Stimulated activated CD8-positive, alpha-beta memory T cell treated with anti-CD3 and anti-CD28 coated beads, Interleukin-4, amount 100 ng/mL, for 48 hours (primary cell): ENCODE measurements at places on chromosomes 6 and 20.
A peak's percentile ranks its signal among the peaks of the same experiment; 100 is the strongest.

- DNase-seq, result no peak
These were observed 121.1 kb downstream of the PLEKHG1 start for GRCh38 chr6:150720774-150721233.

GRCh38 chr6:71137973-71138372 lies 150.6 kb upstream of the OGFRL1 start:
- no peak for DNase-seq

- DNase-seq, result no peak
These were observed 2.4 kb downstream of the DSP start for GRCh38 chr6:7543789-7544424.

DNA sequence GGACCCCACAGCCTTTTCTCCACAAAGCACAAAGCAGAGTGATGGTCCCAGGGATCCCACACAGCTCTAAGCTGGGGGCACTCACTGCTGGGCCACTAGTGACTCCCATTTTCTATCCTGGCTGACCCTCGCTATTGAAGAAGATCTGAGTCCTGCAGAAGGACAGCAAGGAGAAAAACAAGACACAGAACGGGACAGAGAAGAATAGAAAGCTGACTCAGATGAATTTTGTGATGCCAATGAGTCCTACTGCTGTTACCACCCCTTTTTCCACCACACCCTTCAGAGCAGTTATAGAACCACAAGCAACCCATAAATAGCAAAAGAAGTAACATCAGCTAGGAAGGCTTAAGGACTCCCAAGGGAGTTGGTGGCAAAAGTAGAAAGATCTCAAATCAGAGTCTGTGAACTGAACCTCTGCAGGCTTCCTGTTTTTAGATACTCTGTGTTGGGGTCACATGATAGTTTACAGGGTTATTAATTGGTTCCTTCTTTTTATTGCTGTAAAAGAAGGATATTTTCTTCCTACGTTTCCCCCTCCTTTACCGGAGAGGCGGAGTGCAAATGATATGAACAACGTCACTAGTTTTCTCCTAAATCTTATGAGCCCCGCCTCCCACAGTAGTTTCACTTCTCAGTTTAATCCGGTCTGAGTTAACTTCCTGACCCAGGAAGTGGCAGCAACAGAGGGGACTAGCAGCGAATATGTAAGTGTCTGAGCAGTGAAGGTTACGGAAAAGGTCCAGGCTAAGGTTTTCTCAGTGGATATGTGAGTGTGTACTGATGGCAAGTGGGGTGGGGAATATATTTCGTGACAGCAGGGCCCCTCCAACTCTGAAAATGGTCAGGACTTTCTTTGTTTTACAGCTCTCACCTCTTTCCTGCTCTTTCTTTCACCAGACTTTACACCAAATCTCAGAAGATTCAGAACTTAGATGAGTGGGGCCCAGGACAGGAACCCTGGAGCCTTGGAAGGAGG lies at the start of gene TRIM38:
Gene TRIM38 (plus strand): TSS at position 654 of the 979 bp plus-strand sequence. CDS start 3,721 bp downstream, outside the sequence.
- peak; percentile 75 for DNase-seq

DNA sequence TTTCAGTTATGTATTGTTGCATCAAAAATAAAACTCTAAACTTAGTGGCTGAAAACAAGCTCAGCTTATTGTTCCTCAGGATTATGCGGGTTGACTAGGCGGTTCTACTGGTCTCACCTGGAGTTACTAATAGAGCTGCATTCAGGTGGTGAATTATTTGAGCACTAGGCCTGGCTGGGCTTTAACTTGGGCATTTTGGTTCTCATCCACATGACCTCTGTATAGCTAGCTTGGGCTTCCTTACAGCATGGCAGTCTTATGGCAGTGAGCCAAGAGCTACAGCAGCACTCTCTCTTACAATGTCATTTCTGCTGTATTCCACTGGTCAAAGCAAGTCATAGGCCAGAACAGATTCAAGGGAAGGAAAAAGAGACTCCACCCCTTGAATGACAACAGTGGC lies 1.6 kb downstream of the PGBD1 start:
- no peak for DNase-seq

- no peak for DNase-seq
These were observed 77.5 kb upstream of the POPDC3 start for GRCh38 chr6:105257340-105257739.

DNA sequence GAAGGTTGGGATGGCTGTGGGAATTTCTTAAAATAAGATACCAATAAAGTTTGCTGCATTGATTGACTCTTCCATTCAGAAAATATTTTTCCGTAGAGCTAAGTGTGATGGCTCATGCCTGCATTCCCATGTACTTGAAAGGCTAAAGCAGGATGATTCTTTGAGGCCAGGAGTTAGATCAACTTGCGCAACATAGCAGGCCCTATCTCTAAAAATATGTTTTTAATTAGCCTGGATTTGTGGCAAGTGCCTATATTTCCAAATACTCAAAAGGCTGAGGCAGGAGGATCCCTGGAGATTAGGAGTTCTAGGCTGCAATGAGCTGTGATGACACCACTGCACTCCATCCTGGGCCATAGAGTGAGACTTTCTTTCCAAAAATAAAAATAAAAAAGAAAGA lies 431.2 kb upstream of the PTCHD4 start:
- no peak for DNase-seq

- DNase-seq, result no peak
These were observed 6.4 kb downstream of the FAM83D start for GRCh38 chr20:38932457-38933120.

GRCh38 chr6:169826697-169827096 lies 75.3 kb downstream of the ERMARD start:
- DNase-seq, result no peak

- DNase-seq, result no peak
These were observed 355.6 kb downstream of the TAF4 start for GRCh38 chr20:61710108-61710507.

GRCh38 chr6:101597693-101598092 lies 204.2 kb downstream of the GRIK2 start:
- no peak for DNase-seq

DNA sequence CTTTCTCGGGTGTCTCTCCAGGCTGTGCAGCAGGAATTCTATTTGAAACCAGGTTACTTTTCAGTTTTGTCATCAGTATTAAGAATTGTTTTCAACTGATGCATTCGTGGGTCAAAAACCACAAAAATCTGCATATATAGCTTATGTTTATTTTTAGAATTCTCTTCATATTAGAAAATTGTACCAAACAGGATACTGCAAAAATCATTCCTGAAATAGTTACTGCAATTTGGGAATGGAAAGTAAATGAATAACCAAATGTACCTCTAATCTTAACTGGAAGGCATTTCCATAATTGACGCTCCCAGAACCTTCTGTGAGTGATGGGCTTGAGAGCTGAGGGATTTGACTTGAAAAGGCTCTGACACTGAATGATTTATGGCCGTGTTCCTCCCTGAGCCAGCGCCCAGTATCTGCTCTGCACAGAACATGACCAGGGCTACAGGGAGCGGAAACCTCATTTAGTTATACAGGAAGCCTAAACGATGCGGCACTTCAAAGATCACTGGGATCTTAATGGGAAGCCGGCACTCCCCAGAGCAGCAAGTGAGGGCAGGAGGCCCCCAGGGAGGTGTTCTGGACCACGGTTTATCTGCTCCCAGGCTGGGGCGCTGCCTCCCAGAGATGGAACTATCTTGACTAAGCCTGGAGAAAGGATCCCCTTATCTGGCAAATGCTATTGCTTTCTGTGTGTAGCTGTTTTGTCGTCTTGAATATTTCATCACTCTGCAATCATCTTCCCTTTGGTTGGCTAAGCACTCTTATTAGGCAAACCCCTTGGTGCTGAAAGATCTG lies 446.0 kb downstream of the QKI start:
- no peak for DNase-seq

- DNase-seq, result no peak
These were observed 118.0 kb upstream of the POU3F2 start for GRCh38 chr6:98716341-98716740.

GRCh38 chr20:47292581-47292980 lies 63.9 kb downstream of the ZMYND8 start:
- DNase-seq, result no peak

DNA sequence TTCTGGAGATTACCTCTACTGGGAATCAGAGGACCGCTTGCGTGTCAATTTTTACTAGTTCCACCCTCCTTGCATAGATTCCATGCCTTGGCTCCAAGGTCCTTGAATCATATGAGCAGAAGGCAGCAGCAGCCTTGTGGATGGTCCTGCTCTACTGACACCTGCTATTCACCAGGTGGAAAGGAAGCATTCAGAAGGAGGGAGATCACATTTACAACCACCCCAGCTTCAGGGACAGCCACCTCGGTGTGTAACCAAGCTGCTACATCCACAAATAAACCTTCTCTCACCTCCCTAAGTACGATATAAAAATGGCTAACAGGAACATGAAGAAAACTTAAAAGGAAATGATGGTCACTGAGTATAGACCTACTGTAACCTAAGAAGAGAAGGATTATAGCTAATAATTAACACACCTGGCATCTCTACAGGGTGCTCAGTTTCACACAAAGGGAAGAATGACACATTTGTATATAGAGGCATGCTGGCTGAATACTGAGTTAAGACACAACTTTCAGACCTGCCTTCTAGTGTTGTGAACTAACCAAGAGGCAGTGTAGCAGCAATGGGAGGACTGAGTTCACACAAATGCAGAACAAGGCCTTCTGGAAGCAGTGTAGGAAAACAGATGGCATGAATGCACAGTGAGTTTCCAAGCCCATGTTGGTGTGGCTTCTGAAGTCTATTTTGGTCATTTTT lies 46.3 kb upstream of the SRPK1 start:
- no peak for DNase-seq

DNA sequence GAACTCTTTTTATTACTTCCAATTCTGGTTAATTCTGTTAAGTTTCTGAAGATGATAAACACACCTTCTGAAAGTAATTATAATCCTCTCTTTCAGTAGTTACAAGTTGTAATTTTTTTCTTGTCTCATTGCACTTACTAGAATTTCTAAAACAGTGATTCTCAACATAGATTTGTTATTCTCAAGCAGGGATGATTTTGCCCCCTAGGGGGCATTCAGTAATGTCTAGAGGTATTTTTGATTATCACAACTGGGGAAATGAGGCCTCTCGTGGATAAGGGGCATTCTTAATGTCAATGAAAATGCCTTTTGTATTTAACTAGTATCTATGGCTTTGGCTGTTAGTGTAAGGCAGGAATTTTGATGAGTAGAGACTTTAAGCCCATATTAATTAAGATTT lies 39.4 kb upstream of the MAFB start:
- no peak for DNase-seq

DNA sequence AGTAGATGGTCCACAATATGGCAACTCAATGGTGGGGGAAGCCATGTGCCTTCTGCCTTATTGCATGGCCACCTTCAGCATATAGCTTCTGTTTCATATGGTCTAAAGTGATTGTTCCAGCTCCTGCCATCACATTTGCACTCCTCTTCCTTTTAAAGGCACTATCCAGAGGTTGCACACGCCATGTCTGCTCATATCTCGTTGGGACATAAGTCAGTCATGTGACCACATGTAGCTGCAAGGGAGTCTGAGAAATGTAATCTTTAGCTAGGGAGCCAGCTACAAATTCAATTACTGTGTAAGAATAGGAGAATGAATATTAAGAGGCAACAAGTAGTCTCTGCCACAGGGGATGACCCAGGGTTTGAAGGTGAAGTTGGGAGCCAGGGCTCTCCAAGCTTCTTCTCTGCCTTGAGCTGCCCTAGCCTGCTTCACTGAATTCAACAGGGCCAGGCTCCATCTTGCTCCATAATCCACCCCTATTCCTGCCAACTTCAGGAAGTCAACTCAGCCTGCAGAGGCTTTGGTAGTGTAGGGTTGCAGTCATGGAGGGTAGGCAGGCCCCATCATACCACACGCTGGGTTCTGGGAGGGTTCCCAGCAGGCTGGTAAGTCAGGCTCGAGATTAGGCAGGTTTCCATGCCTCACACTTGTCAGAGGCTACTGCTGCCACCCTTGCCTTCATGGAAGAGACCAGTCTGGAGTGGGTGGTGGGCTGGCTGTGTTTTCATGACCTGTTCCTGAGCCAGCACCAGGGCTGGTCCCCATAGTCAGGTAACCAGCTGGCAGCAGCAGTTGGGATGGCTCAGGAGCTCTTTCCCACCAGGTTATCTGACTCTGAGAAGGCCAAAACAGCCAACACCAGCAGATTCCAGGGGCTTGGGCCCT lies 56.7 kb upstream of the SAYSD1 start:
- no peak for DNase-seq

DNA sequence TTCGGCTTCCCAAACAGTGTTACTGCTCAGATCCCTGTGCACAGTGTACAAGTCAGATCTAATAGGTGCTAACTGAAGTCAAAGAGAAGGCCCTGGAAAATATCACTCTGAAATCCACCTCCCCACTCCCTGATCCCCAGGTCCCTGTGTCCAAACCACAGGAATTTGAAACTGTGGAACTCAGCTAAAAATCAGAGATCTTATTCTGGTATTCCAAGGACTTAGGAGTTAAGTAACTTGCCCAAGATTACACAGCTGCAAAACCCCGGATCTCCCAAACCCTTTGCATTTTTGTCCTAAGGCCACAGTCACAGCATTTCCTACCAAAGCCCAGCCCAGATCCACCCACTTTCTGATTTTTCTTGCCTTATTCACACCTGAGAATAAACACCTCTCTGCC lies 32.3 kb upstream of the SLC23A2 start:
- DNase-seq, result no peak

DNA sequence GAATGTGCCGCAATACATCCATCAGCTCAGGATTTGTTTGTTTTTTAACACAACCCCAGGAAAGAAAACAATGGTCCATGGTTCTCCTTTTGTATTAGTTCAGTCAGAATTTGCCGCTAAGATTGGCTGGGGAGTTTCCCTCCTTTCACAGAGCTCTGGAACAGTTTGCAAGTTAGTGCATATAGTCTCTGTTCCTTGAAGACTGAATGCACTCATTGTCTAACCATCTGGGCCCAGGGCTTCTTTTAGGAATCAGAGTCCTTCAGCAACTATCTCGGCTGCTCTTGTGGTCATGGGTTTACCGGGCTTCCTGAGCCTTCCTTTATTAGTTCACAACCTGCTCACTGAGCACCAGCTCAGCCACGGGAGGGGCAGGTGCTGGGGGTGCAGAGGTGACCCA lies 121.3 kb downstream of the SLC23A2 start:
- DNase-seq, result no peak

GRCh38 chr6:117008618-117009017 lies 131.6 kb downstream of the RFX6 start:
- no peak for DNase-seq

DNA sequence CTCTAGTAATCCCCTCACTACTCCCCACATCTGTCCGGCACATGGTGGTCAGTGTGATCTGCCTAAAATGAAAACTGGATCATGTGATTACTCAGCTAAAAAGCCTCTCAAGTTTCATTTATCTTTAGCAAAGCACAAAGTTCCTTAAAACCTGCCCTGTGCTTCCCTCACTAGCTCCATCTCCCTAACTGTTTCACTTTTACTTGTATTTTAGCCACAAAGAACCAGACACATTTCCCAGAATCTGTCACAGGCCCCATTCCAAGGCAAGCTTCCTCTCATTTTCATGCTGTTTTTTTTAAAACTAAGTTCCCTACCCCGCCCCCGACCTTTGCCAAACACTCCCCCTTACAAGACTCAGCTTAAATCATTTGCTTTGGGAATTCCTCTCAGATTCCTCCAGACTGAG lies 8.9 kb upstream of the IGF2R start:
- DNase-seq, result no peak
